ENCODE measurements at places on chromosomes 6 and 20. TPM values are rescaled to one million over a fixed set of nuclear protein-coding genes. Genes with fewer than 3 reads are reported as not detected.

IMPG1 gene
- not detected for total RNA-seq

HLA-DQB2 gene
- total RNA-seq = not detected

KIFC1 gene
- 16.9 TPM for total RNA-seq

ZBTB22 gene
- 8.7 TPM for total RNA-seq

SYNDIG1 gene
- not detected for total RNA-seq

BANF2 gene
- not detected for total RNA-seq

HLA-DMB gene
- total RNA-seq = not detected

BMP5 gene
- total RNA-seq = 4.1 TPM

- no peak for DNase-seq
These were observed 175.8 kb downstream of the GMPR start for GRCh38 chr6:16414205-16414604.

DNA sequence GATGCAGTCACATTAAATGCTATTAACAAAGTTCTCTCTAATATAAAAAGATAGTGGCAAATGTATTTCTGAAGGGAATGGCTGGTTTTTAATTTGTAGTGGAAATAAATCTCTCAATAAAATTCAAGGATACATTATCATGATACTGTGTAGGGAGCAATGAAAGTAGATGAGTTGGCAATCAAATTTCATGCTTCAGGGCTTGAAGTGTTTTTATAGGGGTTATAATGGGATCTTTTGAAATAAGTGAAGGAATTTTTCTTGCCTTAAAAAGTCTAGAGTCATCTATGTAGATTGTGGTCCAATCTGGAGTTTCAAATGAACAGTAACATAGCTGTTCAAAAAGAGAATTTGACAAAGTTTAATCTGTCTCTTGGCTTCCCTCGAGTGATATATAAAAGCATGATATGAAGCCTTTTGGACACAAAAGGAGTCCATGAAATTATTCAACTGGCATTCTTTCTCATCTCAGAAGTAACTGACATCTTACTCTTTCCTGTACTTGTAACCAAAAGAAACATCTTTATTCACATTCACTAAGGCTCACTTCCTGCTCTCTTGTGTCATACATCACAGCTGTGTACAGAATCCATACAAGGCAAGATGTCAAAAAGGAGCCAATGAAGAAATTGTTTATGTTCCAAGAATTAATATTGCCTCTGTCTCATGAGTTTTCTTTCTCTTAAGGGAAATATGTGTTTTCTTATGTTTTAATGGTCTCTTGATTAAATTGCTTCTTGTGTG, 591.0 kb upstream of the GJE1 start:
- no peak for DNase-seq

GRCh38 chr20:63442100-63442493, 30.4 kb downstream of the KCNQ2 start:
- peak; percentile 33 for DNase-seq

DNA sequence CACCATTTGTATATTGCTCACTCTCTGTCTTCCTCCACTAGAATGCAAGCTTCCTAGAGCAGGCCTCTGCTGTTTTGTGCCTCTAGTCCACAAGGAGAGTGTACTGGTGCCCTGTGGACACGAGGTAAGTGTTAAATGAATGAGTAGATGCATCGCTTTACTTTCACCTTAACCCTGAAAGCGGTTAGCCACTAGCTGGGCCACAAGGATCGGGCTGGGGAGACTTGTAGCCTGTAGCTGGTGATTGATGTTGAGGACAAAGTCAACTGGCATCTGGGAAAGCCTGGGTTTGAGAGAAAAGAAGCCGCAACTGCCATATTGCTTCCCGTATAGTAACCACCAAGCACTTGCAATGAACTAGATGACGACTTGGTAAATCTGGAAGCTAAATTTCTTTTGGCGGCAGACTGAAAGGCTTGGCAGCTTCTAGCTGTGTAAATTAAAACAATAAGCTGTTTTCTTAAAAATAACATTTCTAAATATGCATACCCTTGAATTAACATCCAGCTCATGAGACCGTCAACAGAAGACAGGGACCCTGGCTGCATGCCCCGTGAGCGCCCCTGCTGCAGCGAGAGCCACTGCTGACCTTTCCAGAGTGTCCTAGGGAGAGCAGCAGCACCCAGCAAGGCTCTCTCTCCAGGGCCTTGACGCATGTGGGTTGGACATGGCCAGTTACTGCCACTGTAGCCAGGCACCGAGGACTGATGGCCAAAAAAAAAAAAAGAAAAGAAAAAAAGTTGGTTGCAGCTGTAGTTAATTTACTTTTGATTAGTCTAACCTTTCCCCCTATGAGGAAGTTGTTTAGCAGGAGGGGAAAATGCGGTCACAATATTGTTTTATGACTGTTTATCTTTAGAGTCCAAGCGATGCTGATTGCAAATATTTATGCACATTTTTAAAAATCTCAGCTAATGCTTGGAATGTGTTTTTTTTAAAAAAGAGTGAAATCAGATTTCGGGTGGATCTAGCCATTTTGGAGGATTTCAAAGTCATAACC, 315.1 kb downstream of the TFAP2C start:
- DNase-seq = no peak

DNA sequence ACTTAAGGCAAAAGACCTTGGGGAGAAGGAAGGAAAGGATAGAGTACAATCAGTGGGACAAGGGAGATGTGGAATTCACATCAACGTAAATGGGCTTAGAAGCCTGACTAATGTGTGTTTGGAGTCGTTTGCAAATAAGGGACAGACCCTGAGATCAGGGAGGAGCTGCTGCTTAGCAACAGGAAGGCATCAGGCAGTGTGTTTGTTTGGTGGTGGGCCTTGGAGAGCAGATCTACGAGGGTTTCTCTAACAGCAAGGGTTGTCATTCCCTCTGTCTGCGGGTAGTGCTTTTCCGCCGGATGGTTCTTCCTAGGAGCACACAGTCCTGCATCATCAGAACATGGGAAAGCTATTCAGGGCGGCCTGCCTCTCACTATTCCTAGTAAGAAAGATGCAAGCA, 40.4 kb downstream of the C6orf118 start:
- DNase-seq = no peak

DNA sequence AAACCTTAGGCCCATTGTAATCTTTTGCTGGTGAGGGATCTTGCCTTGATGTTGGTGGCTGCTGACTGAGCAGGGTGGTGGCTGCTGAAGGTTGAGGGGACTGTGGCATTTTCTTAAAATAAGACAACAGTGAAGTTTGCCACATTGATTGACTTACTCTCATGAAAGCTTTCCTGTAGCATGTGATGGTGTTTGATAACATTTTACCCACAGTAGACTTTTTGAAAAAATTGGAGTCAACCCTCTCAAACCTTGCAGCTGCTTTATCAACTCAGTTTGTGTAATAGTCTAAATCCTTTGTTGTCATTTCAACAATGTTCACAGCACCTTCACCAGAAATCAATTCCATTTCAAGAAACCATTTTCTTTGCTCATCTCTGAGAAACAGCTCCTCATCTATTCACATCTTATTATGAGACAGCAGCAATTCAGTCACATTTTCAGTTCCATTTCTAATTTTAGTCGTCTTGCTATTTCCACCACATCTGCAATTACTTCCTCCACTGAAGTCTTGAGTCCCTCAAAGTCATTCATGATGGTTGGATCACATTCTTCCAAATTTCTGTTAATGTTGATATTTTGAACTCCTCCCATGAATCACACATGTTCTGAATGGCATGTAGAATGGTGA, 37.2 kb downstream of the CST9L start:
- no peak for DNase-seq

- DNase-seq = peak; percentile 42
These were observed 9.6 kb upstream of the PKIG start for GRCh38 chr20:44572551-44573500.

DNA sequence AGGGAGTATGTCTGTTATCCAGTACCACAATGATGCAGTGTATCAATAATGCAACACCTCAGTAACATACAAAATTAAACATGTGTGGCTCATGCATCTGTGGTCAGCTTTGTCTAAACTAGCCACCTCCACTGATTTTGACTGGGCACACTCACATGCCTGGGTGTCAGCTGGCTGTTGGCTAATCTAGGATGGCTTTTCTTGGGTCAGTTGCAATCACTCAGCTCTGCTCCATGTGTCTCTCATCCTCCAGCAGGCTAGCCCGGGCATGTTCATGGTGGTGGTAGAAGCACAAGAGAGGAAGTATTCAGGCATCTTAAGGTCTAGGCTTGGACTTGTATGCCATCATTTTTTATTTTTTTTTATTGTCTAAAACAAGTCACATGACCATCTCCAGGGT, 59.3 kb upstream of the JAG1 start:
- DNase-seq = no peak

DNA sequence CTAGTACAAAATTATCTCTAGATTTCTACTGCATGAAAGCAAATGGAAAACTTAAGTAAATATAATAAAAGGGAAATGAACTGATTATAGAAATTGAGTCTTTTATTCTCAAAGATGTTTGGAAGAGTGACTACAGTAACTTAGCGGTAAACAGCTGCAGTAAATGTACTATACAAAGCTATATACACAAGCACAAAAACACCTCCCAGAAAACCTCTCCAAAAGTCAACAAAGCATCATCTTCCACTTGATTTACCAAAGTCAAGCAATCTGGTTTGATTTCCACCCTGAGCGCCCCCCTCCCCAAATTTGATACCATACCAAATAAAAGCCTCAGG, 142.1 kb upstream of the SHLD1 start:
- no peak for DNase-seq

DNA sequence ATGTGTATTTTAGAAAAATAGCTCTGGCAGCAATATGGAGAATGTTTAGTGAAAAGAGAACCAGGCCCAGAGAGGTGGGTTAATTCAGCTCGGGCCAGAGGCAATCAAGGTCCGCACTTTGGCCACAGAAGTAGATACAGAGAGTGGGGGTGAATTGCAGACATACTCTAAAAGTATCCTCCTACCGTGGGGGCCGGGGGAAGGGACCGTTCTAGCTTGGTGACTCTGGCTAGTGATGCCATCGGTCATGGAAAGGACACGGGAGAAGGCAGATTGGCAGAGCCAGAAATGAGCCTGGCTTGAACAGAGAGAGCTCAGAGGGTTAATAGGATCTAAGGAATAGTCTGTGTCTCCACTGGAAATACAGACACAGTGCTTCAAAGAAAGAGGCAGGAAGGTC, 173.1 kb downstream of the MTHFD1L start:
- no peak for DNase-seq

GRCh38 chr20:46349035-46349741, 40.9 kb upstream of the CDH22 start:
- peak; percentile 38 for DNase-seq

- no peak for DNase-seq
These were observed 417.5 kb downstream of the EYS start for GRCh38 chr6:65289491-65289890.

- DNase-seq = no peak
These were observed 36.8 kb upstream of the MRPS10 start for GRCh38 chr6:42254505-42254904.

DNA sequence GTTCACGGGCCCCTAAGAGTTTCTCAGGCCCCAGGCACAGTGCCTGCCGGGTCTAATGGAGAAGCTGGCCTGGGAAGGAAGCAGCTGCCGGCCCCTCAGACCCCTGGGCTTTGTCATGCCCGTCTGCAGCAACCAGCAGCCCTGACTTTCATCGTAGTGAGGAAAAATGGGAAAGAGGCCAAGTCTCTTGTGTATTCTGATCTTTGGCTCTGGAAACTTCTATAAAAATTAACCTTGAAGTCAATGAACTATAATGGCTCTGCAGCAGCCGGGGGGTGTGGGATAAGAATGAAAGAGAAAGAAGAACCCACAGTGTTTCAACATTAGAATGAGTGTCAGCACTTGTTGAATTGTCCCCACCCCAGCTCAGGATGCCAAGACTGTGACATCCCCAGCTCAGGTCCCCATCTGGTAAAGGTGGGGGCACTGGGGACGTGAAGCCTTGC, 12.9 kb downstream of the TGM2 start:
- DNase-seq = no peak

DNA sequence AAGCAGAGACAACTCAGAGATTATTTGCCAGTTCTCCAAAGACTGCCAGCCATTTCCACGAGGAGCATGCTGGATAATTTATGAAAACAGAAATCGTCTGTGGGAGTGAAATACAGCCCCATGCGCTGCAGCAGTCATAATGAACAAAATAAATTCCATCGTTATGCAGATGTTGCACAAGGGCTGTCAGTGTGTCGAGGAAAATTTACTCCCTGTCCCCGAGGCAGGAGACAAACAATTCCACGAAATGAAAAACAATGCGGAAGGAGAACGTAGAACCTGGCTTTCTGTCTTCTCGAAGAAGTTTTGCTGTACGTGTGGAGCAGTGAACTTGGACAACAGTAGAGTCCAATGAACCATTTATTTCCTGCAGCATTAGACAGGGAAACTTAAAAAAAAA, 399.4 kb downstream of the CD83 start:
- DNase-seq = no peak

All from NCI-H460 (cell line).